NCI-H1105 (cell line): ENCODE measurements at places on chromosomes 6 and 20.

- DNase-seq, result no peak
These were observed 2.1 kb downstream of the RAET1E start for GRCh38 chr6:149895833-149896271.

- DNase-seq, result no peak
These were observed 114.9 kb downstream of the FRK start for GRCh38 chr6:115945812-115946211.

DNA sequence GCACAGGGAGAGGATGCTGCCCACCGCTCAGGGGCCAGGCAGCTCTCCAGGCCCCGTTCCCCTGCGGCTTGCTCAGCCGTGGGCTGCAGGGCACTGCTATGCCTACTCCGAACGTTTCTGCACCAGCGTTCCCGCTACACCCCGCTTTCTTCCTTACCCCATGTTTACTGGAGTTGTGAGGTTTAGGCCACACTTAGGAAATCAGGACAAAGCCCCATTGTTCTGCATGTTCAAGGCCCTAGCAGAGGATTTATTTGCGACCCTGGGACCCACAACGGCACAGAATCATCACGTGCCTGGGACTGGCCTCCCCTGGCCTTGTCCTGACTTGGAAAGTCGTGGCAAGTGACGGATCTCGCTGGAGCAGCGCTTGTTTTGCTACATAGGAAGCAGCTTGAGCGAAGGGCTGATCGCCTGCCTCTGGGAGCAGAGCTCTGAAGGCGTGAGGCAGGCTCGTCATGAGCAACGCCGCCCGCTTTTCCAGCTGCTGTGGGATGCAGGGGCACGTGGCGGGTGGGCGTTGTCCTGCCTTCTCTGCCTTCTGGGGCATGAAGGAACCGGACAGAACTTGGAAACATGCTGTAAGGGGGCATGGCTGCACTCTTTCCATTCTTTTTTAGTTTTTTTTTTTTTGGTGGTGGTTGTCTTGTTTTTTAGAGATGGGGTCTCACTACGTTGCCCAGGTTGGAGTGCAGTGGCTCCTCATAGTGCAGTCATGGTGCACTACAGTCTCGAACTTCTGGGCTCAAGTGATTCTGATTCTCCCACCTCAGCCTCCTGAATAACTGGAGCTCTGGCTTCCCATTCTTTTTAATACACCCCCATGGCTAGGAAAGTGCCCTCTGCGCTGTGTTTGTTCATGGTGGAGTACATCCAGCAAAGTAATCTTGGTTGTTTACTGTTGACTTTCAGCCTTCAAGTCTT lies 14.6 kb upstream of the TMEM181 start:
- DNase-seq, result no peak

DNA sequence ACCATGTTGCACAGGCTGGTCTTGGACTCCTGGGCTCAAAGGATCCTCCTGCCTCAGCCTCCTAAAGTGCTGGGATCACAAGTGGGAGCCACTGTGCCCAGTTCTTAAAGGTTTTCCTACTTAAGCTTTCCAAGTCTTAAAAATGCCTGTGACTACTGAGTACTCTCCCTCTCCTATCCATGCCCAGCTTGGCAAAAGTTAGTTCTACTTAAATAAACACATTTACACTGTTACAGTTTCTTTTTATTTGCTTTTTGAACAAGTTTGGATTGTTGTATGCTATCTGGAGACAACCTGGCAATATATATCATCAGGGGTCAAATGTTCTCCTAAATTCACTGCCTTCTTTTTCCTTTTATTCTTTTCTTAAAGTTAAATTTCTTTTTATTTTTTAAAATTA lies 61.0 kb upstream of the GCM1 start:
- DNase-seq, result no peak

- DNase-seq, result no peak
These were observed 458.4 kb downstream of the GRIK2 start for GRCh38 chr6:101851911-101852310.

GRCh38 chr20:47220161-47220582 lies 136.3 kb downstream of the ZMYND8 start:
- DNase-seq, result peak; percentile 18

GRCh38 chr6:134249759-134250602 lies 67.9 kb downstream of the SGK1 start:
- no peak for DNase-seq

GRCh38 chr6:168124921-168125320 lies 45.9 kb upstream of the FRMD1 start:
- DNase-seq, result no peak

GRCh38 chr6:140908505-140908904 lies 1224.2 kb upstream of the GJE1 start:
- DNase-seq, result no peak

GRCh38 chr6:26431258-26432172 lies 8.8 kb upstream of the BTN3A3 start:
- DNase-seq, result no peak

GRCh38 chr20:34364223-34364506 lies 1.1 kb downstream of the ITCH start:
- DNase-seq, result no peak

GRCh38 chr20:35131934-35132333 lies 15.2 kb downstream of the EDEM2 start:
- DNase-seq, result no peak

- no peak for DNase-seq
These were observed 120.5 kb upstream of the BTBD3 start for GRCh38 chr20:11797156-11797555.

DNA sequence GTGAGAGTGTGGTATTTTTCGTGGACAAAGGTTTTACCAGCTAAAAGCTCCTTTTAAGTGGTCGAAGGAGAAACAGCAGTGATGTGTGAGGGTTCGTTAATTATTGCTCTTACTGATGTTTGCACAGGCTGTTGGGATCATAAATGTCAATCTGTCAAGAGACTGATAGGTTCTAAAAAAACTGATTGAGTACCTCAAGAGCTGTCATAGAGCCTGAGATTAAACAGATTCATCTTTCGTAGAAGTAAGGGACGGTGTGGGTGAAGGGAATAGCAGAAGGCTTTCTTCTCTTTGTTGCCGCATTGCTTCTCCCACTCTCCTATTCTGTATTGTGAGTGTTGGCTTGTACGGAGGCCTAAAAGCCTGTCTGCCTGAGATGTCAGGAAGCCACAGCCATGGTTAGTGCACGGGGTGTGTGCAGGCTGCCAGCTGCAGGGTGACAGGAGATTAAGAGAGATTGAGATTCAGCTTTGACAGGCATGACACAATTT lies 291.0 kb downstream of the ZFAND3 start:
- peak; percentile 84 for DNase-seq

DNA sequence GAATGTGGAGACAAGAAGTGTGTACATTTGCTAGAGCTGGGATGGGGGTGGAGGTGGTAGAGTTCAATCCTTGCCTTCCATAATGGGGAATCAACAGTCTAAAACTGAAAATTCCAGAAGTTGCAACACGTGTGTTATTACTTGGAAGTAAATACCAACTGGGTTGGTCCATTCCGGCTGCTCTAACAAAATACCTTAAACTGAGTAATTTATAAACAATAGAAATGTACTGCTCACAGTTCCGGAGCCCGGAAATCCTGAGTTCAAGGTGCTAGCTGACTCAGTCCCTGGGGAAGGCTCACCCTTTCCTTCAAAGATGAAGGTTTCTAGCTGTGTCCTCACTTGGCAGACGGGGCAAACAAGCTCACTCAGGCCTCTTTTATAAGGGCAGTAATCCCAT lies 59.0 kb downstream of the RIN2 start:
- no peak for DNase-seq

DNA sequence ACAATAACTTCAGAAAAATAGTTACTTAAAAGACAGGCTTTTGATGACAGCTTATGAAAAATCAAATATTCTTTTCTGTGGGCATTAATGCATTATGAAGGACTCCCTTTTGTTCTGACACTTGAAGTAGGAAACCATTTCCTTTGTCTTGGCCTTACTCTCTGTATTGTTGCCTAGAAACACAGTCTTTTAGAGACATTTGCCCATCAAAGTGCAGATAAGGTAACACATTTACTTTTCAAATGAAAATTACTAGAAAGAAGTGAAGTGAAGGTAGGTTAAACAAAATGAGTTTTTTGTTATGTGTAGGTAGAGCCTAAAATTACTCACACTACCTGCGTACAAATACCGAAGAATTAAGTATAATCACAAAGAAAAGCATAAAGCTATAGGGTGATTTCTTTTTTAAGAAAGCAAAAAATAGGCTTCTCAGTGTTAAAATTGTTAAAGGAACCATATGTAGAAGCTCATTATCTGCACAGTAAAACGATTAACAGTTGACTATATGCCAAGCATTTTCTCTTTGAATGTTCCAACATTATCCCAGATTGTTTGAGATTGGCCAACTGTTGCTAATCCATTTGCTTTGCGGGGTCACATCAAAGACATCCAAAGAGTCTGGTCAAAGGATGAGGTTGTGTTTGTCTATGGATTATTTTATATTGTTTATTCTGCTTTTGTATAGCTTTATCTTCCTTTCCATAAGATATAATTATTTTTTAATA lies 542.0 kb upstream of the RNF217 start:
- DNase-seq, result peak; percentile 58
